Renal pelvis (tissue), 12 donors: ENCODE measurements at places on chromosomes 1 and 21. TPM values are rescaled to one million over a fixed set of nuclear protein-coding genes. Genes with fewer than 3 reads are reported as not detected.

The RAB13 gene
- 182 TPM for polyA plus RNA-seq

The LAMB3 gene
- 1.2 TPM for polyA plus RNA-seq

The KLHDC7A gene
- polyA plus RNA-seq: 14.3 TPM

The LCE1B gene
- polyA plus RNA-seq: not detected
